ENCODE measurements at places on chromosomes 1 and 21. TPM values are rescaled to one million over a fixed set of nuclear protein-coding genes. Genes with fewer than 3 reads are reported as not detected.

Gene SPRR4
- total RNA-seq, result not detected

Gene AIDA
- 35.5 TPM for total RNA-seq

Gene ORC1
- 1.1 TPM for total RNA-seq

Gene TNN
- total RNA-seq, result not detected

DNA sequence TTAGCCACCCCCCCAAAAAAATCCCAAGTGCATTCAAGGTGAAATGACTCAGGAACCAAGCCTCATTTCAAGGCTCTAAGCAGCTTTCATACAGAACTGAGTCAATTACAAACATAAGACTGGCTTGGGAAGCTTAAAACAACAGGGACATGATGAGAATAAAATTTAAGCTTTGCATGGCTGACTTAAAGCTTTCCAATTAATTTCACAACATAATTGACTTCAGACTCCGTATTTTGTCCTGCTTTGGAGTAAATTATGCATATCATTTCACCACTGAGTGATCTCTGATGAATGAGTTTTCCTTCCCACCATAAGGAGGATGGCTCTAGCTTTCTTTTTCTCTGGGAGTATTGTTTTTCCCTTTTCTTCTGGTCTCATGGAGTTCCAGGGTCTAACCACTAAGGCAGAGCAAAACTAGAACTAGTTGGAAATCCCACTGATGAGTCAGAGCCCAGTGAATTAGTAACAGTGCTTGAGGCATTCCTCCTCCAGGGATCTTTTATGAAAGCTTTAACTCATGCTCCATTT is 72.8 kb downstream of the XCL2 start:
- no peak for DNase-seq

DNA sequence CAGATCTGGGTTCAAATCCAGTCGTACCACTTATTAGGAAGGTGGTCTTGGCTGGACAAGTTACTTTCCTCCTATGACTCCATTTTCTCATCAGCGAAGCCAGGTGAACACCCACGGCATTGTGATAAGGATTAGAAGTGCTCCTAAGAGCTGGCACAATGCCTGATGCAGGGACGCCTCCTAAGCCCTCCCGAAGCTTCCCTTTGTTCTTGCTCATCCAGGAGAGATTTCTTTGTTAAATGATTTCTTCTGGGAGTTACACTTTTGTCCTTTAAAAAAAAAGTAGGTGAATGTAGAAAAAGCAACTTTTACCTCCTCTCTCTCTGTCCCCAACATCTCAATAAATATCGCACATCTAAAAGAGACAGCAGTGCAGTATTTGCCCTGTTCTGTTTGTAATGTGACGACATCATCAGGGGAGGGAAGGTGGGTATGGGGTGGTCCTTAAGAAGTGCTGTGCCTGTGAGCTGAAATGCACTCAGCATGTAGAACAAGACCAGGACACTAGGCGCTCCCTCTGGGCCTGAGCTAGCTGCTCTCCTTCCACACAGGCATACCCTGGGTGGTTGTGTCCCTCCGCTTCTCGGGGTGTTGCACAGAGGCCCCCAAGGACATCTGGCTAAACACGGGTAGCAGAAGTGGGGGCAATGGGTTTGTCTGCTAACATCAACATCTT is 43.9 kb downstream of the SUSD4 start:
- no peak for DNase-seq

DNA sequence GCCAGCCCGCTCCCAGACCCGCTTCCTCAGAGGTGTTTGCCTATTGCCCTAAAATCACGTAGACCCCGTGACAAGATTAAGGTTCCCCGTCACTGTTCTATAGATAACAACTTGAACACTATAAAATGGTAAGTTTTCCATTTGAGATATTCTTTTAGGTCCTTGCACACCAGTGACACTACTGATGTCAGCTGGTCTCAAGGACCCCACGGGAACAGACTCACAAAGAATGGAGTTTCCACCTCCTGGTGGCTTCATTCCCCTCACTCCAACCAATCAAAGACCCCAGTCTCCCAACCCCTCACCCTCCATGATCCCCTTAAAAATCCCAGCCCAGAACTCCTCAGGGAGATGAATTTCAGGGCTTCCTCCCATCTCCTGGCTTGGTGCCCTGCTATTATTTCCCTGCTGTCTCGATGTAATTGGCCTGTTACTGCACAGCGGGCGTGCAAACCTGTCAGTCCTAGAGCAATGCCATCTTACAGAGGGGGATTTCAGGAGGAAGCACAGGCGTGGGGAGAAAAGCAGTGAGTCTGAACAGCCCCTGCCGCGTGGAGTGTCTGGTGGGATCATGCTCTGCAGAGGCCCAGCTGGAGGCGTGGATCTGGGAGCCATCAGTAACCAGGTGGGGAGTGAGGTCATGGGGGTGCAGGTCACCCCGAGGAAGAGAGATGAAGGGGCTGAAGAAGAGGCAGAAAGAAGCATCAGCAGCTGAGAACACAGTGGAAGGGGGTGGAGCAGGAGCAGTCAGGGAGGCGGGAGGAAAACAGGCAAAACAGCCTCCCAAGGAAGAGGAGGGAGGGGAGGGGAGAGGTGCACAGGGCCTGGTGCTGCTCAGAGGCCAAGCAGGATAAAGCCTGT is 35.1 kb upstream of the LBR start:
- no peak for DNase-seq

GRCh38 chr21:34094949-34095348 is 21.6 kb downstream of the MRPS6 start:
- no peak for DNase-seq

GRCh38 chr1:79604490-79605198 is 598.1 kb upstream of the ADGRL4 start:
- no peak for DNase-seq
